ENCODE measurements at places on chromosomes 13 and 19.

GRCh38 chr13:22926748-22927400 lies 253.9 kb upstream of the SGCG start:
- no peak for DNase-seq

DNA sequence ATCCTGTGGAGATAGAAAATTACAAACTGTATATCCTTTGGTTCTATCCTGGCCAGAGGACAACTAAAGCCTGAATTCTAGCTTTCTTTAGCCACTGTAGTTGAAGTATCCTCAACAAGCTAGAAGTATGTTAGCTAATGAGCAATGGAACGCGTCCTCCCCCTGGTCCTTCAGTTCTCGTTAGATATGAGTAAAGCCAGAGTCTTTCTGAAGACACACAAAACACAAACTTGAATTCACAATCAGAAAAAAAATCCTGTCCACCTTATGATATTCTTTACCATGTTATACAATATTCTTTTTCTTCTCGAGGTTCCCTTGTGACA lies 1527.0 kb upstream of the SLC10A2 start:
- DNase-seq, result no peak

- DNase-seq, result no peak
Measured at GRCh38 chr19:56355517-56355916, 37.8 kb downstream of the ZNF582 start.

DNA sequence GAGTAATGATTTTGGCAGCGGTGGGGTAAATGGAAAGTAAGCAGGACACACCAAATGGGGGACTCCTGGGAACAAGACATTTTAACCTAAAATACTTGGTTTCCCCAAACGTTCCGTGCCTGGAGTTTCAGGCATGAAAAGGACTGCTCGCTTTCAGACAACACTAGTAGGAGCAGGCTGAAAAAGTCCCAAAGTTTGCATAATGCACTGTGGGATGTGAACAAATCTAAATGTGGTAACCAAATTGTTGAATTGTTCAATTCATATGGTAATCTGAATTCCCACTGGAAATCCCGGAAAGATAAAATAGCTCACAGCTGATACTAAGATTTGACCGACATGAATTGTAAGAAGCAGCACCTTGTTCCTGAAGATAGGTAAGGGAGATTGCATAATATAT lies 467.2 kb upstream of the ARGLU1 start:
- no peak for DNase-seq

DNA sequence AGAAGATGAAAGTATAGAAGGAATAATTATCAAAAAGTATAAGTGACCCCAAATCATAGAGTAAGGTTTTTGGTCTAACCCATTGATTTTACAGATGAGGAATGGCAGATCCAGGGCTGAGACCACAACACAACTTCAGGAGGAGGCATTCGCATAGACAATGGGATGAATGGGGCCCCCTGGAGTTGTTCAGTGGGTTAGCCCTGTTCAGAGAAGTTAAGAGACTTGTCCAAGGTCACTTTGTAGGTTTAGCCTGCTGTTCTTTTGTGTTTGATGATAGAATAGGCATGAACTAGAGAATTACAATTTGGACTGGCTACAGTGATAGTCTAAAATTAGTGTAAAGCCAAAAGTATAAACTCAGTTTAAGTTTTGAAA lies 233.9 kb downstream of the KCNRG start:
- no peak for DNase-seq

DNA sequence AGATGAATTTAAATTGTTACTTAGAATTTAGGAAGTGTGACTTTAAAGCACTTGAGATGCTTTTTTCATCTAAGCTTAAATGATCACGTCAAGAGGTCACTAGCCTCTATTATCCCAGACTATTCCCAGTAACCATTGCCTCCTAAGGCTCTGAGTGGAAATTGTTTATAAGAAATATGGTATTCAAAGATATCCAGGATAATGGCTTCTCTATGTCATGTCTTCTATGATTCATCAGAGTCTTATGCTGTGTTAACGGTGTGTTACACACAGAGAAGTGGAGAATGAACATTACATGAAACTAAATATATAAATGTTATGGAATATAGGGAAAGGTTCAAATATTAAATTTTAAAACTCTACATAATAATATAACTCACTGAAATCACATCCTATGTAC lies 79.8 kb upstream of the NBEA start:
- DNase-seq, result no peak

DNA sequence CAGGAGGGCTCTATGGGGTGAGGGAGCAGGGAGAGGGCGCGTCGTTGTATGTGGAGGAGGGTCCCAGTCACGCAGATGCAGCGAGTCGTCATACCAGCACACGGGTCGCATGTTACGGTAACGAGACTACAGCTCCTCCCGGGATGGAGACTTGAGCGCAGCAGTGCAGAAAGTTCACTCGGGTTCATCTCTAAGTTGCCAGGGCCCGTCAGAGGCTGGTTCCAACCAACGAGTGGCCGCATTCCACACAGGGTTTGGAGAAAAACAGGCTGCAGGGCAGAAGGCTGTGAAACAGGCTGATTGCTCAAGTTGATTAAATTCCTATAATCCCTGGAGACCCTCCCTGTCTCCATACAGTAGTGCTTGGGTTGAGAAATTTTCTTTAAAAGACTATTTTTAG lies 21.9 kb upstream of the TTYH1 start:
- no peak for DNase-seq

- no peak for DNase-seq
Measured at GRCh38 chr19:19579533-19580361, 38.7 kb downstream of the PBX4 start.

- DNase-seq, result no peak
Measured at GRCh38 chr19:45100201-45100600, 7.2 kb downstream of the PPP1R37 start.

GRCh38 chr13:64900039-64900438 lies 2330.1 kb downstream of the PCDH9 start:
- DNase-seq, result no peak

DNA sequence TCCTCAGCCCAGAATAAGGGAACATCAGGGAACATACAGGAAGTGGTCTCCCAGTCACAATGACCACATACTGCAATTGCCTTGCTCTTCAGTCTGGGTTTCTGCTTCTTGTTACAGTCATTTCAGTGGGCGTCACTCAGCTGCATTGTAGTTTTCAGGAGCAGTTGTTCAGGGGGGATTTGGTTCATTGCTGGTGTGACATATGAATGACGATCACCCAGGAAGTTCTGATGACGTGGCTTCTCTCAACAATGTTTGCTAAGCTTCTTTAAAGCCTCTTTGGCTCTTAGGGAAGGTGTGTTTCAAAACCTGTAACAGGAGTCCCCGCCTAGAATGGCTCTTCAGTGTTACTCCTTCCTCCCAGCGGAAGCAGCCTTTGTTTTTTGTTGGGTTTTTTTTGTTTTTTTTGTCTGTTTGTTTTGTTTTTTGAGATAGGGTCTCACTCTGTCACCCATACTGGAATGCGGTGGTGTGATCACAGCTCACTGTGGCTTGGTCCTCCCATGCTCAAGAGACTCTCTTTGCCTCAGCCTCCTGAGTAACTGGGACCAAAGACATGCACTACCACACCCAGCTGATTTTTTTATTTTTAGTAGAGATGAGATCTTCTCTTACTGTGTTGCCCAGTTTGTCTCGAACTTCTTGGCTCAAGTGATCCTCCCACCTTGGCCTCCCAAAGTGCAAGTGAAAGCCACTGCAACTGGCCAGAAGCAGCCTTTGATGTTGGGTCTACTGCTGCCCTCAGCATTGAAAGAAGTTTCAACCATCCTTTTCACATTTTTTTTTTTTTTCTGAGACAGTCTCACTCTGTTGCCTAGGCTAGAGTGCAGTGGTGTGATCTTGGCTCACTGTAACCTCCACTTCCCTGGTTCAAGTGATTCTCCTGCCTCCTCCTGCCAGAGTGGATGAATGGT lies 1.4 kb upstream of the SCEL start:
- no peak for DNase-seq

DNA sequence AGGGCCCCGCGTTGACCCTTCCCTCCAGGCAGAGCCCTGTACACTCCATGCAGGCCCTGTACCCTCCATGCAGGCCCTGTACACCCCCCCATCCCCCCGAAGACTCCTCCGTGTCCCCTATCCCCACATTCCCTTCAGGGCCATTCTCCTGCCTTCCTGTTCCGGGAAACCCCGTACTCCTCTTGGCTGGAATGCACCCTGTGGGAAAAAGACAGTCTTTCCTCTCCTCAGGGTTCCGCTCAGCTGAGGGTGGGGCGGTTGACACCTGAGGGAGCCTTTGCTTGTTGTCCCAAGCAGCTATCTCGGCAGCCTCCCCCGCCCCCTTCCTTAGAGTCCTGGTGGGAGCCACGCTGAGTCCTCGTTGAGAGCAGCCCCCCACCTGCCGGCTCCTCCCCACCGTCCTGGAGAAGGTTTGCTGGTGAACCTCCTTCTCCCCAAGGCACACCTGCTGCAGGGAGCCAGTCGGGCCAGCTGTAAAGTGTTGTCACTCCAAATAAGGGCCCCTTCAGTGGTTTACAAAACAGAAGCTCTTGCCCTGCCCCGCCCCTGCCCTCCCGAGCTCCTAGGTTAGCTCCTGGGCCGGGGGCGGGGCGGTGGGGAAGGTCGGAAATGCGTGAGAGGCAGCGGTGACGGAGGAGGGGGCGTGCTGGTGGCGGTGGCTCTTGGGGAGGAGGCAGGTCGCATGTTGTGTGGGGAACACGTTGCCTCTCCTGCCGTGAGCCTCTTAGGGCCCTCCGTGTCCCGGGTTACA lies 1.5 kb downstream of the GNA11 start:
- no peak for DNase-seq

DNA sequence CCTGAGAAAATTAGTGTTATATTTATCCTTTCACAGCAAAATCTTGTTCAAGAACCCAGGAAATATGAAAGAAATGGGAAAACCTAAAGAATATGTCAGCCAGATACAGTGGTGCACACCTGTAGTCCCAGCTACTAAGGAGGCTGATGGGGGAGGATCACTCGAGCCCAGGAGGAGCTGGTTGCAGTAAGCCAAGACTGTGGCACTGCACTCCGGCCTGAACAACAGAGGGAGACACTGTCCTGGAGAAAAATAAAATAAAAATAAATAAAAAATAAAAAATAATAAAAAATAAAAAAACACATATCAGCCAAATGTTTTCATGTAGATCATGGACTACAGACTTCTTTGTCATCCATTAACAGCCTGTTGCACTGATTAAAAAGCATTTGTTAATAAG lies 244.8 kb upstream of the KLHL1 start:
- DNase-seq, result no peak

- DNase-seq, result no peak
Measured at GRCh38 chr19:56191115-56191514, 6.5 kb downstream of the ZSCAN5B start.

GRCh38 chr19:10142701-10143375 lies 23.1 kb upstream of the EIF3G start:
- DNase-seq, result no peak

DNA sequence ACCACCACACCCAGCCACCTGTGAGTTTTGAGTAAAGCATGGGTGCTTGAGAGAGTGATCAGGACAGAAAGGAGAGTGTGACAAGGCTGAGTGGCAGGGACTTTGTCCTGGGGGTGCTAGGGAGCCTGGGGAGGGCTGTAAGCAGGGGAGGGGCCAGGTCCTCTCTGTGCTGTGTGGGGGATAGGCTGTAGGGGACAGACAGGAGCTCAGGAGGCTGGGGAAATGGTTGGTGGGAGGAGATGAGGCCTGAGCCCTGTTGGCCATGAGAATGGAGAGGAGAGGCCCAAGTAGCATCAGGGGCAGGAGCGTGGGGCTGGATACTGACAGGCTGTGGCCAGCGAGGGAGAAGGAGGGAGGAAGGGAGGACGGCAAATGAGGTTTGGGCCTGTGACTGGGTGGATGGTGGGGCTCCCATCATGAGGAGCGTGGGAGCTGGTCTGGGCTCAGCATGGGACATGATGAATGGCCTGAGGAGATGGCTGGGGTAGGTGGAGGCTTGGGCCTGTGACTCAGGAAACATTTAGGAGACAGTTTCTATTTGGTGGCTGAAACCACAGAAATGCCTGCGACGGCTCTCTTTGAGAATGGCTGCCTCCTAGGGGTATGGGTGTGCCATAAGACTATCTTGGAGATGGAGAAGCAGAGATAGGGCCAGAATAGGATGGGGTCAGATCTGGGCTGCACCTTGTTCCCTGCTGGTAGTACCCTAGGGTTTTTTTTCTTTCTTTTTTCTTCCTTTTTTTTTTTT lies 25.0 kb downstream of the GRIN2D start:
- no peak for DNase-seq

DNA sequence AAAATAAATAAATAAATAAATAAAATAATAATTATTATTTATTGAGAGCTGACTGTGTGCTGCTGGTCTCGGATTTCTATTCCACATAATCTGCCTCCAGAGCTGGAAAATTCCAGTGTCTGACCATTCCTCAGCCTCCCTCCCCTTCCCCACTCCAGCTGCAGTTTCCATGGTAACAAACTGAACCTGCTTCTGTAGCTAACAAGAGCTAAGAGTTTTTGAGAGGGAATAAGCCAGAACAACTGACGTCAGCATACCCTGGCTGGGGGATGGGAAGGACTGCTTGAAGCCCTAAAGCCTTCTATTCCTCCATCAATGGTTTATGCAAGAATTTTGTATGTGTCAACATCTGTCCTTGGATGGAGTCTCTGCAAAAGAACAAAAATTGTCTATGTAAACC lies 26.0 kb upstream of the PEG3 start:
- no peak for DNase-seq

DNA sequence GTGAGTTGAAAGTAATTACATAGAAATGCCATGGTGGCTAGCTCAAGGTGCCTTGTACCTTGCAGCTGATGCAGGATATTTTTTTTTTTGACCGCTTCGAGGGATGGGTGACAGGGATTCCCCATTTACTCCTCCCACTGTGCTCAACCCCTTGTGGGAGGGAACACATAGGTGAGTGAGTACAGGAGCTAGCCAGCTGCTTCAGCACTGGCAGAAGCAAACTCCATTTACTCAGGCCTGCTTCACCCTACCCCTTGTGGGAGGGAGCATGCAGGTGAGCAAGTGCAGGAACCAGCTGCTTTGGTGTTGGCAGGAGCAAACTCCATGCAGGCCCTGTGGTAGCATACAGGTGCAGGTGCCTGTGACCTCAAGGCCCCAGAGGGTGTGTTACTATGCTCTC lies 330.1 kb downstream of the TDRD3 start:
- DNase-seq, result no peak

- no peak for DNase-seq
Measured at GRCh38 chr13:43751624-43752023, 35.1 kb downstream of the ENOX1 start.

DNA sequence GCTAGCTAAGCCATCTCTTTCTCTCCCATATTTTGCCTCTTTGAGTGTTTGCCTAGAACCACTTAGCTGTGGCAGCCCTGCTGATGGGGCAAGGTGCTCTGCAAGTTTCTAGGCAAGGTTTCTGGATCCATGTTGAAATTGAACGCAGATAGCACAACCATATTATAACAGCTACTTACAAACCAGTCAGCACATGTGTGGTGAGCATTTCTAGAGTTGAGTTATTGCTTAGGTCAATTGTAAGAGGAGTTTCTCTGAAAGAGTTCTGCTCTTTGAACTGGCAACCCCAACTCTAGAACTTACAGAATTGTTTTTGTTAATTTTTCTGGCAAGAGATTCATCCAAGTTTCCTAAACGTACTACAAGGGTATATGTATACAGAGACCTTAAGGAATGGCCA lies 103.3 kb downstream of the GGACT start:
- DNase-seq, result no peak
